ENCODE measurements at places on chromosomes 7 and 10.
A peak's percentile ranks its signal among the peaks of the same experiment; 100 is the strongest.

GRCh38 chr7:34136698-34137097, 231.4 kb downstream of the BMPER start:
- no peak for DNase-seq

- no peak for DNase-seq
These were observed 29.8 kb downstream of the DIP2C start for GRCh38 chr10:659688-660141.

GRCh38 chr7:63093481-63093880, 905.2 kb upstream of the ZNF722 start:
- DNase-seq, result no peak

DNA sequence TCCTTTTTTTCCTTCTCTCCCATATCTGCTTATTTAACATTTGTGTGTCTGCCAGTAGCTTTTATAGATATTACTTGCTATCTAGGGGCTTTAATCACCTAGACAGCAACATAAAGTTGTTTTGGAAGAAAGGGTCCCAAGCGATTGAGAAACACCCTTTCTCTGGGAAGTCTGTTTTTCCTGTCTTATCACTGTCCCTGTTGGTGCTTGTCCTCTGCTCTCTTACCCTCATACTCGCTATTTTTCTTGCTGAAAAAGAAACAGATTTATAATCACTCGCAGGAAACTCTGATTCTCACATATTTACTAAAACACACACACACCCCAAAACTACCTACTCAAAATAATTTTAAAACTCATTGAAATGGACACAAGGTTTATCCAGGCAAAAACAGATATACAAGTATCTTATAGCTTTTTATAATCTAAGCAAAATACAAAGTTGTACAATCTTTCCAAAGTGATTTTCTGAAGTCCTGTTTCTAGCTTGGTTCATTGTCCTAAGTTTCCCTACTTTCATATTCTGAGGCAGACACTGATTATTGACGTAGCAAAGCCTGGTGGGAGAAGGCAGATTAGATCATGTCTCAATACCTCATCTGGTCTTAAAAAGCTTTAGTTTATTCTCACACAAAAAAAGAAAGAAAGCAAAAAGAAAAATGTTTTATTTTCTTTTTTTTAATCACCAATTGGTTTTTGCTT, 157.3 kb downstream of the CACNA2D1 start:
- DNase-seq, result no peak

- no peak for DNase-seq
These were observed 21.1 kb downstream of the SLC29A4 start for GRCh38 chr7:5303591-5304505.

DNA sequence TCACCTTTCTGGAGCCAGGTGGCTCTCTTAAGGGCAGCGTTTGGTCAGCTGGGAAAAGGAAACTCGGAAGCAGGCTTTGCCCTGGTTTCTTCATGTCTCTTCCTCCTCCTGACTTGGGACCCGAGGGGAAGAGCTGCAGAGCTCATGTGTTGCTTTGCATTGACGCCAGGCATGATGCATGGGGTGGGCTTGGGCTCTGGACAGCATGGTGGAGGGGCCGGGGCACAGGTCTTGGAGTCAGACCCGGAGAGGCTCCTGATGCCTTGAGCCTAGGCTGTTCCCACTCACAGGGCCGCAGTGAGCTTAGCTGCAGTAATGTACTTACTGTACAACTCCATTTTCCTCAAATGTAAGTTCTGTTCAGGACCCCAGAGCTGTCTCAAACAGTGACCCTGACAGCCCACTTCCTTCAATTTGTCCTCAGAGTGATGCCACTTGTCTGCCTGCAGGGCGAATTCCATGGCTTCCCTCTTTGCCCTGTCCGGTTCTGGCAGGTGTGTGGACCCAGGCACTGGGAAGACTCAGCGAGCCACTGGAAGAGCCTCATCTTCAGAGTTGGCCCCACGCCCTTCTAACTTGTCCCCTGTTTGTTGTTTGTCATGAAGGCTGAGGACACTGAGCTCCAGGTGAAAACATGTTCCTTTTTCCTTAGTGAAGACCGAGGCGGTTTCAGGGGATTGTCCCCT, 50.2 kb downstream of the ZNF467 start:
- no peak for DNase-seq

- no peak for DNase-seq
These were observed 87.5 kb upstream of the ZNF92 start for GRCh38 chr7:65285906-65286864.

- no peak for DNase-seq
These were observed 111.2 kb downstream of the SEM1 start for GRCh38 chr7:96598421-96598820.

- no peak for DNase-seq
These were observed 103.7 kb downstream of the HECTD2 start for GRCh38 chr10:91513598-91514424.

- DNase-seq, result no peak
These were observed 54.1 kb upstream of the TNS3 start for GRCh38 chr7:47636081-47636432.

DNA sequence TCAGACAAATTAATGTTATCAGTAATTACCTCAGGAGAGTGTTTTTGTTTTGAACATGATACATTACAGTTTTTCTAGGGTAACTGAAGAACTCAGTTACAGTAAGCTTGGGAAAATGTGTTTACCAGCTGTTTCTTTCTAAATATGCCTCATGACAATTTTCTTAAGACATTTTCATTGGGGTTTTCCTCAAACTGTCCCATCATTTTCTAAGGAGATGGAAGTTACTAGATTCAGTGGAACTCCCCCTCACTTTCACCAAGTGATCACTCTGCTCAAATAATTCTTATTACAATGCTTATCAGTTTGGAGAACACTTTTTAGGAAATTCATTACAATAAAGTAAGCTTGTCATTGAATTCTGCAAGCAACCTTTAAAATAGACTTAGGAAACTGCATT, 6.4 kb upstream of the SPAG6 start:
- no peak for DNase-seq

DNA sequence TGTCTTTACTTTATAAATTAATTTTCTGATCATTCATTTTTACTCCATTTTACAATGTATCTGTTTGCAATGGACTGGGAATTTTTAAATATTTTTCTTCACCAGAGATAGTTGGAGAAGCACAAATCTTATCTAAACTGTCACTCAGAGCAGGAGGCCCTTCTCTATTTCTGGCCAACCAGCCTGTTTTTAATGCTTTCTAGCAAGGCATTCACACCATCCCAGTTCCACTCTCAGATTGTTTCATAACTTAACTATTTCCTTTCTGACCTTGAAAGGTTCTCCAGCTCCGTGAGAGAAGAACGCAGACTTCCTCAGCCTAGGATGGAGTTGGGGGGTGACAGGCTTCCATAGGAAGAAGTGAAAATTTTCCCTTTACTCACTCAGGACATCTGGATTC, 155.8 kb downstream of the SKIDA1 start:
- DNase-seq, result no peak

DNA sequence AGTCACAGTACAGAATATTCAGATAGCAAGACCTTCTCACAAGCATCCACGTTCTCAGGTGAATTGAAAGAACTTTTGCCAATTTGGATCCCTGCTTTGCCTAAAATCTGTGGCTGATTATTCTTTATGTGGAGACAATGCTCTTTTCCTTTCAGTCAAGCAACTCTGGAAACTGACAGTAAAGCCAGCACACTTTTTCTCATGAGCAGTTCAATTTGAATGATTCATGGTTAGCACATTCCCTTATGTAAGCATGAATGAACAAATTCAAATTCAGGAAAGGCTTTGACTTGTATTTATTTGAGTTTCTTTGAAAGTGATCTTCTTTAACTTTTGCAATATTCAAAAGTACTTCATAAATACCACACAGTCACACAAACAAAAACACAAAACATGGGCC, 57.6 kb downstream of the MEOX2 start:
- DNase-seq, result peak; percentile 58

- DNase-seq, result peak; percentile 38
These were observed 51.9 kb downstream of the ALOX5 start for GRCh38 chr10:45425621-45426563.

- peak; percentile 94 for DNase-seq
These were observed 86.4 kb downstream of the TMEM106B start for GRCh38 chr7:12297283-12298108.

DNA sequence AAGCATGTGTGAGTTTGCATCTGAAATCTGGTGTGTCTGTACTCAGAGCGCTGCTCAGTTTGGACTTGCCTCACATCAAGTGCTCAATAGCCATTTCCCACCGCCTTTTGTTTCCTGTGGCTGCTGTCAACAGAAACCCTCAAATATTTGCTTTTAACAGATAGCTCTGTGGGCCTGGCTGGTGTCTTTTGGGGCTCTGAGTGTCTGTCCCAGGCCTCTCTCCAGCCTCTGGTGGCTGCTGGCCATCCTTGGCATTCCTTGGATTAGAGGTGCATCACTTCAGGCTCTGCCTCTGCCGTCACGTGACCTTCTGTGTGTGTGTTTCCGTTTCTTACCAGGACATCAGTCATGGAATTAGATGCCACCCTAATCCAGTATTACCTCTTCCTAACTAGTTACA, 9.3 kb downstream of the YKT6 start:
- no peak for DNase-seq

GRCh38 chr10:68665841-68666240, 55.2 kb upstream of the CCAR1 start:
- no peak for DNase-seq

GRCh38 chr7:1645476-1645875, 24.6 kb upstream of the ELFN1 start:
- no peak for DNase-seq

DNA sequence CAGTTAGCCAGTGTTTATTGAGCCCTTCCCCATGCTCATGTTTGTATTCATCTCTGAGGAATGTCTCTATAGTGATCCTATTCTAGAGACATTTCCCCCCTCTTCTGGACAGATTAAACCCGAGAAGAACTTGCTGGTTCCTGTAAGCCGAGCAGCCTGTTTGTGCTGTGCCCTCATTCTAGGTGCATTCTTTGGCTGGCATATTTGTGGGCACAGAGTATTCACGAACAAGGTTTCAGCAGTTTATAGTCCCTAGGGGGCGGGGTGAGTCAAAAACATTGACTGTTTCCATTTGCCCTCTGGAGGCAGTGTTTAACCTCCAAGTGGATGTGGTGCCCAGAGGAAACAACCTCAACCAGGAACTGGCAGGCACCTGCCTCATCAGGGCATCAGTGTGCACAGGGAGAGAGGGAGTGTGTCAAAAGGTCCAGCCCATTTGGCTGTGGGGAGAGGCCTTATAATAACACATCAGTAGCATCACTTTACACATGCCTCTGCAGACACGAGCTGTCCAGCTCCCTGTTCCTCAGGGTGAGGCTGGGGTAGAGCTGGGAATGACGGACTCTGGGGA, 273.3 kb upstream of the LRGUK start:
- peak; percentile 96 for DNase-seq

- DNase-seq, result no peak
These were observed 127.5 kb downstream of the VPS50 start for GRCh38 chr7:93359520-93360198.

DNA sequence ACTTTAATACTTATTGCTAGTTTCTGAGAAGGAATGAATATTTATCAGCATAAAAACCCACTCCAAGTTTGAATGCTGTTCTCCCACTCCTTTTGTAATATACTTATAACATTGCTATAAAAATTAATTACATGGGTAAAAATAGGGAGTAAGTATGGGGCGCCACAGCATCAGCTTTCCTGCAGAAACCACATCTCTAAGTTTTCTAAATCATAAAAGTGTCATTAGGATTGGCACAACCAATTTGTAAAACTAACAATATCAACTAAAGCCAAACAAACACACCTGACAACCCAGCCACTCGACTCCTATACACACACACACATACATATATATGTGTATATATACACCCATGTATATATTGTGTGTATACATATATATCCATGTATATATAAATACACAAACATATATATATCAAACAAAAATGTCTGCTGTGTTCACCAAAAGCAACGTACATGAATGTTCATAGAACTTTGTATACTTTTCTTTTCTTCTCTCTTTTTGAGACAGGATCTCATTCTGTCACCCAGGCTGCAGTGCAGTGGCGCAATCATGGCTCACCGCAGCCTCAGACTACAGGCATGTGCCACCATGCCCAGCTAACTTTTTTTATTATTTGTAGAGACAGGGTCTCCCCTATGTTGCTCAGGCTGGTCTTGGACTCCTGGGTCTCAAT, 14.8 kb upstream of the LRRC17 start:
- peak; percentile 50 for DNase-seq

- DNase-seq, result peak; percentile 89
These were observed 55.3 kb upstream of the INPP5A start for GRCh38 chr10:132482090-132482800.

- DNase-seq, result peak; percentile 64
These were observed 80.7 kb downstream of the UBE2H start for GRCh38 chr7:129872054-129872453.

GRCh38 chr7:78383096-78383880, 584.7 kb downstream of the PHTF2 start:
- no peak for DNase-seq

DNA sequence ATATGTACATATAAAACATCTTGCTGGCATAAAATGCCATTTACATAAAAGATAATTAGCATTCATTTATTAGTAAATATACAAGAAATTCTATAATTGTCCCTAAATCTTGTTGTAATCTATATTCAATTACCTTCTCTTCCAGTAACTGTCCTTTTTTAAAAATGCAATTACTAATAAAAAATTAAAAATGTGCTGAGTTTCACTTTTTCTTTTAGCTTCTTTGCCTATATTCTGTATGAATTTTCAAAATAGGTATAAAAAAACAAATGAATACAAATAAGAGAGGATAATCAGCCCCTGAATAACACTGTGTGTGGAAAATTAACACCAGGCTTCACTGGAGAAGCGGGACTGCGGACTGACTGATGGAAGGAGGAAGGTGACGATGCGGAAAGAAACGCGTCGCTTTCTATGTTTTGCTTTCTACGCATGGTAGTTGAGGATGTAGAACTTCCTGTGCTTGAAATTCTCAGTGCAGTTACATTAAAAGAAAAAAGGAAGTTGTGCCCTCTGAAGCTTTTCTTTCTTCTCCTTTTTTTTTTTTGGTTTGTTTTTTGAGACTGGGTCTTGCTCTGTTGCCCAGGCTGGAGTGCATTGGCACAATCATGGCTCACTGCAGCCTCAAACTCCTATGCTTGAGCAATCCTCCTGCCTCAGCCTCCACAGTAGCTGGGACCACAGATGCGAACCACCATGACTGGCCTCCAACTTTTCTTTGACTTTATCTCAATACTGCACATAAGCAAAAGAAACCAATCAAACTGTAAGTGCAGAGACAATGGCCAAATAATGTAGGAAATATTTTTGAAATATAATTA, 7.4 kb upstream of the ZMYND11 start:
- DNase-seq, result no peak

- no peak for DNase-seq
These were observed 102.7 kb downstream of the AGMO start for GRCh38 chr7:15459018-15459615.

DNA sequence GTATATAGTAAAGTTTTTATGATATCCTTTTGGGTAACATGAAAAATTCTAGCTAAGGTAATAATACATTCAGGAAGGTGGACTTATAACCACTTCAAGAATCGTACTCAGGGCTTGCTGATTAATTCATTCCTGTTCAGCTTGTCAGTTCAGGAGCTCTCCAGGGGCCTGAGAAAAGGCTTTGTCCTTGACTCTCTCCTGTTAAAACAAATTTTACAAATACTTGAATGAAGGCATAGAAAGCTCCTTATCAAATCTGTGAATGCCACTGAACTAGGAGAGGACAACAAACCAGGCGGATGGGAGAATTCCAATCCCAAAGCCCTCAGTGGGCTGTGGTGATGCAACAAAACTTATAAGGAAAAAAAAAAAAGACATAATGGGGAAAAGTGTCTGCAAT, 354.5 kb upstream of the ZMIZ1 start:
- DNase-seq, result no peak

- peak; percentile 30 for DNase-seq
These were observed 60.0 kb downstream of the CHN2 start for GRCh38 chr7:29254591-29254990.
